ENCODE measurements at places on chromosomes 12 and 14. TPM values are rescaled to one million over a fixed set of nuclear protein-coding genes. Genes with fewer than 3 reads are reported as not detected.

DNA sequence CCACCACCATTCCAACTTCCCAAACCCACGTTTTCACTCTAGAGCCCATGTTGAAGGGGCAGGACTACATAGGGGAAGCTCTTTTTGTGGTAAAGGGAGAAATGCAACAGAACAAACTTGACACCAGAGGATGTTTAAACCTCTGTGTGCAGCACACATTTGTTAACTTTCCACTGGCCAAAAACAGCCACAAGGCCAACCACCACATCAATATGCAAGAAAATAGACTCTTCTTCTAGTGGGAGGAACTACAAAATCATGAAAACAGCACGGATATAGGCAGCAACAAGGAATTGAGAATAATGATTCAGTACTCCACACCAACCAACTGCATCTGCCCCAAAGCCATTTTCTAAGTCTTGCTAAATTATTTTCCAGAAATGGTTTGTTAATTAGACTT lies 66.3 kb upstream of the CEP83 start:
- DNase-seq = no peak
- H3K4me1 ChIP-seq = peaks cover 2% of the 10 kb centered on the region
- H3K27ac ChIP-seq = no peak overlapping the region
- H3K4me3 ChIP-seq = no peak overlapping the region
- H3K36me3 ChIP-seq = no peaks in the 10 kb centered on the region

LRIG3 gene
- total RNA-seq = not detected

DNA sequence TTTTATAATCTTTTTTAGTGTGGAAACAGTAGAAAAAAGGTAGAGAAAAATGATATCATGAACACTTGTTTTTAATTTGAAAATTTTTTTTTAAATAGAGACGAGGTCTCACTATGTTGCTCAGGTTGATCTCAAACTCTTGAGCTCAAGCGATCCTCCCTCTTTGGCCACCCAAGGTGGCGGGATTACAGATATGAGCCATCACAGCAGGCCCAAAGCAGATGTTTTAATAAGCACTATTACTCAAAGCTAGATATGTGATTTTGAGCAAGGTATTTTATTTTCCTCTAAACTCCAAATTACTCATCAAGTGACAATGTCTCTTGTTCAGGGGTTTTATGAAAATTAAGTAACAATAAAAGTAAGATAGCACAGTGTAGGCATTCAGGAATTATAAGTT lies 10.7 kb upstream of the WDR89 start:
- H3K4me1 ChIP-seq = peaks cover 19% of the 10 kb centered on the region
- H3K36me3 ChIP-seq = peaks cover 11% of the 10 kb centered on the region
- no peak for DNase-seq
- H3K4me3 ChIP-seq = no peak overlapping the region

DNA sequence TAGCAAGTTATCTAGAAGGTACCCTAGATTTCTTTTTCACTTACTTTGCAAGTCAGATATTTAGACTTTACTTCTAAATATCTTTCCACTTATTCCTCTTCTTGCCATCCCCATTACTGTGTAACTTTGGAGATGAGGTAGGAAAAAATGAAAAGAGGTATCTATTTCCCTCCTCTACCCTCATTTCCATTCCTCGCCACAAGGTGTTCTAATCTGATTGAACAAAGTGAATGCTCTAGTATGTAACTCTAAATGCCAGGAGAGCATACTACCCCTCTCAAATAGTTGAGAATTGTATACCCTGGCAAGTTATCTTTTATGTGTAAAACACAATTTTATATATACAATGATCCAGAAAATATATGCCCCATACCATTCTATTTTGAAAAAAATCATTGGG lies 1.7 kb upstream of the LDHB start:
- H3K4me1 ChIP-seq = peaks cover 24% of the 10 kb centered on the region
- no peak overlapping the region for H3K27ac ChIP-seq
- H3K27me3 ChIP-seq = peaks cover 3% of the 10 kb centered on the region
- H3K36me3 ChIP-seq = peaks cover 27% of the 10 kb centered on the region
- DNase-seq = no peak

PNN gene
- 121 TPM for total RNA-seq

KCNMB4 gene
- 0.19 TPM for total RNA-seq

GRCh38 chr14:26233118-26233517 lies 364.7 kb downstream of the NOVA1 start:
- H3K4me1 ChIP-seq = no peaks in the 10 kb centered on the region
- DNase-seq = no peak
- no peak overlapping the region for H3K4me3 ChIP-seq
- no peaks in the 10 kb centered on the region for H3K27me3 ChIP-seq
- no peaks in the 10 kb centered on the region for H3K36me3 ChIP-seq

DNA sequence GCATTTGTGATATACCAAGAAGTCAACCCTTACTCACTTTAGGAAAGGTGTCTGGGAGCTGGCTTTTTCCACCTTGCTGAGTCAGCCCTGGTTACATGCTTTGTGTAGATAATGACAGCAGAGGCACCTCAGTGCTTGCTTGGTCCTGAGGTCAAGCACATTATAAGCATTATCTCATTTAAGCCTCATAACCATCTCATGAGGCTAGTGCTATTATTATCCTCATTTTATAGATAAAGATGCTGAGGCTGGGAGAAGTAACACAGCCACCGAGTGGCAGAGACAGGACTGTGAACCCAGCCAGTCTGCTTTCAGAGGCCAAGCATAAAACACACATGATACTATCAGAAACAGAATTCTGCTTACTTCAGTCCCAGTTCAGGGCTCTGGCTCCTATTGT lies 29.4 kb downstream of the MAX start:
- no peak overlapping the region for H3K4me3 ChIP-seq
- DNase-seq = no peak
- no peaks in the 10 kb centered on the region for H3K27me3 ChIP-seq
- H3K4me1 ChIP-seq = peaks cover 9% of the 10 kb centered on the region

DNA sequence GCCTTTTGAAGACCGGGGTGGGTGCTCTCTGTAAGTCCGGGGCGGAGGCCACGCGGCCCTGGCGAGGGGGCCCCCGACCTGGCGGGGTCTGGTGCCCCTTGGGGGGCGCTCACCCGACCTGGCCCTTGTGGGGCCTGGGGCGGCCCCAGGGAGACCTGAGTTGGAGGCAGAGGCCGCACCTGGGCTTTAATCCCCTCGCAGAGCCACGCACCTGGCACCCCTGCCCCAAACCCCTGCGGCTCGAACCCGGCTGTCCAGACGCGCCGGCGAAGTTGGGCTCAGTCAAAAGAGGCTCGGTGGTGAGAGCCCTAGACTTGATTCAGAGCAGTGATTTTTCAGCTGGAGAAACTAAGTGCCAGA lies 267 bp downstream of the CFAP251 start:
- H3K27me3 ChIP-seq = no peaks in the 10 kb centered on the region
- no peak for DNase-seq
- peaks cover 16% of the 10 kb centered on the region for H3K4me1 ChIP-seq
